ENCODE measurements at places on chromosomes 1 and 21.

DNA sequence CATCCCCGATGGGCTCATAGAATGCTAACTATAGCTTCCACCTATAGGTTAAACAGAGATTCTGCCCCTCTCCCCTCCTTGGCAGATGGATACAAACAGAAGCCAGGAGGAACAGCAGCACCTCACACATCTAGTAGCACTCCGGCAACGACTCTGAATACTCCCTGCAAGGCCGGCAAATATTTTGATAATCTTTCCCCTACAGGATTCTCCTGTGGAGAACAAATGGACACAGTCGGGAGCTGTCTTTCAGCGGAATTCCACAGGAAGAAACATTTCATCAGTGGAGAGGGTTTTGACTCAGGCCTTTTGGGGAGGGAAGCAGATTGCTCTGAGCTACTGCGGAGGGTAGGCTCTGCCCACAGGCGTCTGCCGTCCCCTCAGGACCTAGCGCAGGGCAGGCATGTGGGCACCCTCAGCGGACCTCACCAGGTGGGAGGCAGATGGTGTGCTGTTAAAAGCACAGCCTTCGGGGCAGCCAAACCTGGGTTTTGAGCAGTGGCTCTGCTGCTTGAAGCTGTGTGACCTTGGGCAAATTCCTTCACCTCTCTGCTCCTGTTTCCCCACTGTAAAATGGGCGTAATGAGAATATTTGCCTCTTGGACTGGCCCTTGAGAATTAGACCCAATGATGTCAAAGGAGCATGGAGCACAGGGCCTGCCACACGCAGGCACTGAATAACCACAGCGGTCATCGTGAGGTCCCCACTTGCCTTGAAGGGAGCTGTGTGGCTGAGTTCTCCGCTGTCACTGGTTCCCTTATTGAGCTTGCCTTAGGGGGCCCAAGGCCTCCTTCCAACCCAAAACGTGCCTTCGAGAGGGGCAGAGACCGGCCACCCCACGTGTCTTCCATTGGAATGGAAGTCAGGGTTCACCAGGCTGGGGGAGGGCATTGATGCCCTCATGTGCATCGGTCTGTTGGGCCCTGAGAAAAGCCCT is 19.2 kb upstream of the BCAR3 start:
- no peak for DNase-seq

DNA sequence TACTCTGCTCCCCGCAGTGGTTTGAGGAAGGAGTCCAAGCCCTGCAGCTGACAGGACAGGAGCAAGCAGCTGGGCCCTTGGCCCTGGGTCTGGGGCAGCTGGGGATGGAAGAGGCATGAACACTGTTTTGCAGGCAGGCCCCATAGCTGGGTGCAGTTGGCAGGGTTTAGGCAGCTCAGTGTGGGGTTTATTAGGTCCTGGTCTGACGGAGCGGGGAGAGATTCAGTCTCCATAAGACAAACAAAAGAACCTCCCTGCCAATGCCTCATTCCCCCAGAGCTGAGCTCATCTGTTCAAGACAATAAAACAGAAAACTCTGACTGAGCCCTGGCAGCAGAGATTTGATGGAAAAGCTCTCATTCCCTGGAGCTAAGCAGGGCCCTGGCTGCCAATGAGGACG is 37.3 kb downstream of the OLFML2B start:
- no peak for DNase-seq

GRCh38 chr1:208358651-208359050 is 114.5 kb upstream of the PLXNA2 start:
- DNase-seq = no peak

- no peak for DNase-seq
Observed at GRCh38 chr1:172874950-172875349, 175.8 kb downstream of the TNFSF18 start.

DNA sequence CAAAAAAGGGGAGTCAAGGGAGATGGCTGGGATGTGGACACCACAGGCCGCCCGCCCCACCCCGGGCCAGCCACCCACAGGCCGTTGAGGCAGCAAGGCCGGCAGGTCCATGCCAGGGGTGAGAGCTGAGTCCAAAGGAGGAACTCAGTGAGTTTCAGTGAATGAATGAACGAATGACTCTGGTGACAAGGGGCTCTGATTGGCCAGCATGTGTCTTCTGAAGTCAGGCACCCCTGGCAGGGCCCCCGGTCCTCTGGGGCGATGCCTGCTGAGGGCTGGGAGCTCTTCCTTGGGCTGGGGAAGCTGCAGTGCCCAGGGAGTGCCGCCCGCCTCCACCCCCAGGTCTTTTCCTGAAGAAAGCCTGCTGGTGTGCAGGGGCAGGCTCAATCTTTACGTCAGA is 236.1 kb upstream of the VAMP3 start:
- no peak for DNase-seq

DNA sequence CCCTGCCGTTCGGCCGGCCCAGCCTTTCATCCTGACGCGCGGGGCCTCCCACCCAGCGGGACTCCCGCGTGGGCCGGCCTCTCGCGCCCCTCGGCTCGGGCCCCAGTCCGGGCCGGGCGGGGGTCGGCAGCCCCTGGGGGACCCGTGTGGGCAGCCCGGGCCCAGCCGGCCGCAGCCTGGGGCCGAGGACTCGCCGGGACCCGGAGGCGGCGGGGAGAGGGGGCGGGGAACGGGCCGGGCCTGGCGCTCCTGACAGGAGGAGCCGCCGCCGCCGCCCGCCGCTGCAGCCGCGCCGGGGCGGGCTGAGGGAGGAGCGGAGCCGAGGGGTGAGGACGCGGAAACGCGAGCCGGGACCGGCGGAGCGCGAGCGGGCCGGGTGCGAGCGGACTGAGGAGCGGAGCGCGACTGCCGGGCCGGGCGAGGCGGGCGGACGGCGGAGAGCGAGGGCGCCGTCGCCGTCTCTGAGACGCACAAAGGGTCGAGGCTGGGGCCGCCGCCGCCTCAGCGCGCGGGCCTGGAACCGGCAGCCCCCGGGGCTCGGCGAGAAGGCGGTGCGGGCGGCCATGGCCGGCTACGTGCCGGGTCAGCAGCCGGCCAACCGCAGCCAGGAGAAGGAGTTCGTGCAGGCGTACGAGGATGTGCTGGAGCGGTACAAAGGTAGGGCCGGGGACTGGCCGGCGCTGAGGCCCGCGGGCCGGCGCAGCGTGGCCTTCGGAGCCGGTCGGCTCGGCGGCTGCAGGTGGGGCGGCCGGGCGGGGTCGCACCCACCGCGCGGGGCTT is 79.1 kb downstream of the NDUFS5 start:
- DNase-seq = peak; percentile 52

GRCh38 chr1:25020173-25020845 is 90.2 kb upstream of the RUNX3 start:
- DNase-seq = no peak

Measured in SHP77 (cell line).